GF-D8 (cell line): ENCODE measurements at places on chromosomes 11 and 22.

DNA sequence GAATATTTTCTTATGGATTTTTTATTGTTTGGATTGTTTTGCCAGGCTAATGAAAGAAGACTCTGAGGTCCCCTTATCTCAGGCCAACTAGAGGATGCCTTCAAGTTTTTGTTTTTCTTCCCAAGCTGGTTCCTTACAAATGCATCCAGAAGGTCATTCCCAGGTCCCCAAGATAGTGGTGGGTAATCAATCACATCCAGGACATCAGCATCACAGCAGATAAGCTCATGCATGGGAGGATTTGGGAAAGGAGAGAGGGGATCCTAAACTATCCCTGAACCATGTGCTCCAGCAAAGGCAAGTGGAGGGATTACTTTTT is 20.7 kb downstream of the FZD4 start:
- DNase-seq, result no peak

GRCh38 chr11:65058419-65059054 is at the start of gene NAALADL1:
TSS of gene NAALADL1 (minus strand) at chr11:65058553. CDS start at chr11:65058521, 32 bp downstream.
- DNase-seq, result no peak

GRCh38 chr22:28299753-28300152 is 379.9 kb downstream of the TTC28 start:
- DNase-seq, result no peak

DNA sequence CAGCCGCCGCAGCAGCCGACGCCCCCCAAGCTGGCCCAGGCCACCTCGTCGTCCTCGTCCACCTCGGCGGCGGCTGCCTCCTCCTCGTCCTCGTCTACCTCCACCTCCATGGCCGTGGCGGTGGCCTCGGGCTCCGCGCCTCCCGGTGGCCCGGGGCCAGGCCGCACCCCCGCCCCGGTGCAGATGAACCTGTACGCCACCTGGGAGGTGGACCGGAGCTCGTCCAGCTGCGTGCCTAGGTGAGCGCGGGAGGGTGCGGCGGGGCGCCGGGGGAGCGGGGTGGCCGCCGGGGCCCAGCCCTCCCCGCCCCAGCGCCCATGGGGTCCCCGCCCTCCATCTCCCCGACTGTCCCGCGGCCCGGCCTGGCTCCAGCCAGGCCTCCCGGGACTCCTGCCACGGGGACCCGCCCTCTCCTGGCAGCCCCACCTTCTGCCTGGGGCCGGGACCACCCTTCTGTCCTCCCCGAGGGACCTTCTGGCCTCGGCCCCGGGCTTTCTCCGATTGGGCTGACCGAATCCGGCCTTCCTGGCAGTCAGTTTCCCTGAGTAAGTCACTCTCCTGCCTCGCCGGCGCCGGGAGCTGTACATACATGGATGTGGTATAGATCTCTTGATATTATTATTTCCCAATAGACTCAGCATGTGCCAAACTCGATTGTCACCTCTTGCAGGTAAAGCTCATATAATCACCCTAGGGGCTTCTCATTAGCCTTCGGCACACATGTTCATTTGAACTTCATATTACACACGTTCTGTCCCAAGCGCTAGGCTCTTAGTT is 720 bp downstream of the PACS1 start:
- no peak for DNase-seq

GRCh38 chr11:34805937-34806336 is 110.2 kb downstream of the APIP start:
- no peak for DNase-seq

DNA sequence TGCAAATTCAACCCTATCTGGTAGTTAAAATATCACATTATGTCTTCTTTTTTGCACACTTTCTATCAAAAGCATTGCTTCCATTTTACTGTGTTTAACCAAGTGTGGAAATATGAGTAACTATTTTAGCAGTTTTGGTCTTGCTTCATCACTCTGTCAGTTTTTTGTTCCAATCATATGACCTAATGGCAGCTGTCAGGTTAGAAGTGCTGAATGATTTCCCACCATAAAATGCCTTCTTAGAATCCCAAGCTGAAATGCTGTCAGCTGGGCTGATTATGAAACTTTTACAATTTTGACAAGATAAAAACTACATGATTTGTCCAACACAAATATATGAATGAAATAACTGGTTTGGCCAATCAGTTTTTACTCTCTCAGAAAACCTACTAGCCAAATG is 1654.6 kb upstream of the RAG2 start:
- DNase-seq, result no peak

- no peak for DNase-seq
These were observed 21.7 kb downstream of the TMPRSS13 start for GRCh38 chr11:117907276-117908108.

- DNase-seq, result no peak
These were observed 65.2 kb upstream of the CDON start for GRCh38 chr11:126127898-126128297.

GRCh38 chr11:124194293-124195188 is 11.4 kb downstream of the OR10D3 start:
- no peak for DNase-seq

- peak; percentile 52 for DNase-seq
These were observed at the start of gene CYB5R3 for GRCh38 chr22:42649246-42650099. TSS of gene CYB5R3 (minus strand) at chr22:42649392. CDS start at chr22:42649315, 77 bp downstream.

DNA sequence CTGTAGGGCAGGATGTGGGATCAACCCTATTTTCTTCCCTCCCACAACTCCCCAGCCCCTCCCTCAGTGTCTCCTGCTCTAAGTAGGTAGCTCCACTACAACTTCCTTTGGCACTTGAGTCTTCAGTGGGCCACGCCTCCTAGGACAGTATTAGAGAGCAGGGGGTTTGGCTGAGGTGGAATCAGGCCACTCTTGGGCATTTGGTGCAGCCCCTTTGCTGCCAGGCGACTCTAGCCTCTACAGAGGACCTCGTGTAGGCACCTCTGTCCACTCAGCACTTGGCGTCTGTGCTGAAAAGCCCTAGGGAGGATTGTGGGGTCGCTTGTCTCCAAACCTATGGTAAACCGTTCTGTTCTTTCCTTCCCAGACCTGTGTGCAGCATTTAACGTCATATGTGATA is 2.7 kb downstream of the FADD start:
- no peak for DNase-seq

- no peak for DNase-seq
These were observed 133.2 kb downstream of the TRIM29 start for GRCh38 chr11:120004723-120005122.
